ENCODE measurements at places on chromosomes 12 and 14.
A peak's percentile ranks its signal among the peaks of the same experiment; 100 is the strongest.

- H3K27ac ChIP-seq, result no peak overlapping the region
- H3K36me3 ChIP-seq, result peaks cover 6% of the 10 kb centered on the region
- H3K4me3 ChIP-seq, result peak overlapping the region; percentile 6
These were observed 600 bp upstream of the LAG3 start for GRCh38 chr12:6771509-6772330.

DNA sequence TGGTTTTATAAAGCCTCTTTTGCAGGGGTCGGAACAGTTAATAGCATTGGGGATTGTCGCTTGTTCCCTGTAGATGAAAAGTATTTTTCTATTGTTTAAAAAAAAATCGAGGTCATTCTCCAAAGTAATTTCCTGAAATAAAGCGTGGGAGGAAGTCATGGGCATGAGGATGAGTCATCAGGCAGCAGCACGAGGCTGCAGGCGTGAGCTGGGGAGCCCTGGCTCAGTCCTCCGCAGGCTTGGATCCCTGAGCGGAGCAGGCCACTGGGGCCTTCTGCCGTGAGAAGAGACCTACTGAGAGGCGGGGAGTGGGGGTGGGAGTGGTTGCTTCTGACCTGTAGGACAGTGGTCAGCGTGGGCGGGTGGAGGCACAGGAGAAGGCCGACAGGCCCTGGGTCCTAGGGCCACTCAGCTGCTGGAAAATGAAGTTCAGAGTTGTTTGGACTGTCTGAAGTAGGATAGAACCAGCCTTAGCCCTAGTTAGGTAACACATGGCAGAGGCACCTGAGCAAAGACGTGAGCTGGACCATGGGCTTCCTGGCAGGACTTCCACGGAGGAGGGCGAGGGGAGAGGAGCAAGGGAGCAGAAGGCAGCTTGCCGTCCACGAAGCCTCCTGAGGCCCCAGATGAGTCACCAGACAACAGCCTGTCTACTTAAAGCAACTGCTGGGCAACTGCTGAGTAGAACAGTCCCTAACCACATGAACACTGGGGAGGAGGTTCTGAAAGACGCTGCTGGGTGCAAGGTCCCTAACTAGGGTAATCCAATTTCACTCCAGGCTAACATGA, 21.1 kb upstream of the LGALS3 start:
- DNase-seq, result peak; percentile 91
- H3K27ac ChIP-seq, result peak overlapping the region; percentile 91
- H3K27me3 ChIP-seq, result no peaks in the 10 kb centered on the region
- H3K4me1 ChIP-seq, result peaks cover 50% of the 10 kb centered on the region

DNA sequence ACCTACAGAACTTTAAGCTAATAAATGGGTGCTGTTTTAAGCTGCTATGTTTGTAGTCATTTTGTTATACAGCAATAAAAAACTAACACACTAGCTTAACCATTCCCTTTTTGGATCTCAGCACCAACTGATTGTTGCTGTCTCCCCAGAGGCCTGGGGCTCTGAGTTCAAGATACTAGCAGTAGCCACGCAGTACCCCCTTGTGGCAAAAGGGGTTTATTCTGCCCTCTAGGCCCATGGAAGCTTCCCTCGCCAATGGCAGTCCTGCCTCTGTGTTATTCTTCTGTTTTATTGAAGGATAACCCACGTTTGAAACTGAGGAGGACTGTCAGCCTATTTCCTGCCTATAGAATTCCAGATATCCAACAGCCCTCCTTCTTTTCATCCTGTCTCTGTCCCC, 455.3 kb upstream of the ATP2B1 start:
- no peaks in the 10 kb centered on the region for H3K27me3 ChIP-seq
- H3K36me3 ChIP-seq, result no peaks in the 10 kb centered on the region
- no peaks in the 10 kb centered on the region for H3K4me1 ChIP-seq
- no peak overlapping the region for H3K4me3 ChIP-seq
- H3K27ac ChIP-seq, result no peak overlapping the region

GRCh38 chr14:22200977-22201605, 387.9 kb downstream of the DAD1 start:
- H3K27me3 ChIP-seq, result no peaks in the 10 kb centered on the region
- H3K4me3 ChIP-seq, result no peak overlapping the region
- no peaks in the 10 kb centered on the region for H3K36me3 ChIP-seq
- H3K4me1 ChIP-seq, result no peaks in the 10 kb centered on the region
- H3K27ac ChIP-seq, result no peak overlapping the region

All from right atrium auricular region (tissue), 2 donors.